ENCODE measurements at places on chromosomes 13 and 19.

- DNase-seq = no peak
Observed at GRCh38 chr19:17775991-17776803, 18.7 kb upstream of the B3GNT3 start.

- no peak for DNase-seq
Observed at GRCh38 chr19:38792250-38793111, 3.5 kb downstream of the LGALS7B start.

DNA sequence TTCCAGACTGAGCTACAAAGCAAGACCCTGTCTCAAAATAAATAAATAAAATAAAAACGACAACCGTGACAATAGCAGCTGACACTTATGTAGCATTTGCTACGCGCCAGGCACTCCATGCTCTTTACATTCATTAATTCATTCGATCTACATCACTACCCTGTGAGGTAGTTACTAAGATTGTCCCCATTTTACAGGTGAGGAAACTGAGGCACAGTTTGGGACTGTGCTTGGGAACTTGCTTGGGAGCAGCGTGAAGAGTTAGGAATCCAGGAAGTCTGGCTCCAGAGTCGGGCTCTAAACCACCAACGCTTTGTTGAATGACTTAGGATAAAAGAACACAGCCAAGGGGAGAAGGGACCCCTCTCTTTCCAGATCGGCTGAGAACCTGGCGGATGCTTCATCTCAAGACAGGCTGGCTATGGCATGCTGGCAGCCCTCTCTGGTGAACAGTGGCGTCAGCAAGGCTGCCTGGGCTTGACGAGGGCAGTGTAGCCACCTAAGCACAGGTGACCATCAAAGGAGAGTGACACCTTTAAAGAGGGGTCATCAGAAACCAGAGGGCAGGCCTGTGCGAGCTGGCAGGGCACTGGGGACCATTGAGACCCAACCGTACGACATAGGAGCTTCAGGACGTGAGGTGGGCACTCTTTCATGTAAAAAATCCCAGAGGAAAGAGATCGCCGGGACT lies 591 bp downstream of the DOHH start:
- no peak for DNase-seq

GRCh38 chr19:49951806-49952478 lies 9.0 kb downstream of the SIGLEC11 start:
- DNase-seq = no peak

GRCh38 chr13:37868691-37869505 lies 674 bp downstream of the TRPC4 start:
- DNase-seq = no peak

- no peak for DNase-seq
Observed at GRCh38 chr19:54096617-54097106, 3.9 kb downstream of the OSCAR start.

- no peak for DNase-seq
Observed at GRCh38 chr19:47109541-47110375, 3.8 kb downstream of the ZC3H4 start.

DNA sequence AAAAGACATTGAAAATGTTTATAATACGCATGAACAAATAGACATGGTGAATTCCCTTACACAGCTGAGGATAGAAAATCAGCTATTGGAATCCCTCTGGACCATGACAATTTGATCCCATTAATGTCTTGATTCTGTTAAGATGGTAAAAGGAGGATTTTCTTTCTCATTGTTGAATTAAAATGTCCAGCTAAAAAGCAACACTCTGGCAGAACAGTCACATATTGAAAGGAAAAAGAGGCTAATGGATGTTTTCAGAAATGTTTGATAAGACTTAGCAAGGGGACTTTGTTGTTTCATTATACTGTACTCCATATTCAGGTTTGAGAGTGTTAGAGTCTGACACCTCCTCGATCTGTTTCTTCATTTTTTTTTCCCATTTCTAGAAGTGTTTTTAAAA lies 296.0 kb downstream of the OLFM4 start:
- DNase-seq = no peak

- no peak for DNase-seq
Observed at GRCh38 chr19:746956-747355, 4.0 kb upstream of the MISP start.
